ENCODE measurements at places on chromosomes 12 and 14.
A peak's percentile ranks its signal among the peaks of the same experiment; 100 is the strongest.

- no peak for DNase-seq
Observed at GRCh38 chr12:6526766-6527525, 7.4 kb upstream of the GAPDH start.

- no peak for DNase-seq
Observed at GRCh38 chr12:121688966-121689365, 19.5 kb upstream of the MORN3 start.

DNA sequence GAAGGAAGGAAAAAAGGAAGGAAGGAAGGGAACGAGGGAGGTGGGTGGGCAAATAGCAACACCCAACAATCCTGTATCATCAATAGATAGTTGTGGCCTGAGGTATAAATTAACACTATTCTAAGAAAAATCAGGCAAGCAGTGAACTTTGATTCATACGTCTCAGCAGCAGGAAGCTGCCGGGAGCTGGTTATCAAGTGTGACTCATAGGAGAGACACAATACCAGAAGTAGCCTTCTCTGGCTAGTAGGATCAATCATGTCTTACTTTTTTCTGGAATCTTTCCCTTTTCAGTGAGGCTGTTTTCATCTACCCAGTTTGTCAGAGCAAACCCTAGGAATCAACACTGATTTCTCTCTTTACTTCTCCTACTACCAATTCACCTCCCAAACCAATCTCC is 780.5 kb downstream of the NRXN3 start:
- DNase-seq: peak; percentile 56

DNA sequence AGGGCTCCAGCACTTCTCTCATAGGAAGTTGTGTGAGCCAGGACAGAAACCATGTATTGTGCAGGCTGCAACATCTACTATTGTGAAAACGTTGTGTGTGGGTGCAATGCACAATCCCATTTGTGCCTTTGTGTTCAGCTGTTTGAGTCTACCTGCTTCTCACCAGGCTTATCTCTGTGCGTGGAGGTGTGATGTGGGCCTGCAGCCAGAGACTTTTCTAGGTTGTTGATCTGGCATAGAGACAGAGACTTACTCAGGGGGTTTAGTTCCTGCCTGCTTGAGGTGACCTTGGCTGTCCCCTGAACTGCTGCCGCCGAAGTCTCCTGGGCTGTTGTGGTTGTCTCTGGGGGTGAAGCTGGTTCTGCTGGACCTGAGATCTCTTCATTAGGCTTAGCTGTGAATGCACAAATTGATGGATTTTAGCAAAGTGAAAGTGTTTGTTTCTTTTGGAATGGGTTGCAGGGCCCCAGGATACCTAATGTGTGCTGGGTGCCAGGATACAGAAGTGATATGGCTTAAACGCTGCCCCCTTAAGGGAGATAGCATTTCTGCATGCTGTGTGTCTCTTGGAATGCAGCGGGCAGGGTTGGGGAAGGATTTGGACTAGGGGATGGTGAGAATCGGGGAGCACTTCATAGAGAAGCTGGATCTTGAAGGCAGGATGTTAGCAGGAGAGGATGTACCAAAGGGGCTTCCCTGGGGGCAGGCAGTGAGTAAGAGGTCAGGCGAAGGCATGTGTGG is 2.5 kb downstream of the LACRT start:
- no peak for DNase-seq

- no peak for DNase-seq
Observed at GRCh38 chr14:55973285-55973800, 144.9 kb upstream of the PELI2 start.

DNA sequence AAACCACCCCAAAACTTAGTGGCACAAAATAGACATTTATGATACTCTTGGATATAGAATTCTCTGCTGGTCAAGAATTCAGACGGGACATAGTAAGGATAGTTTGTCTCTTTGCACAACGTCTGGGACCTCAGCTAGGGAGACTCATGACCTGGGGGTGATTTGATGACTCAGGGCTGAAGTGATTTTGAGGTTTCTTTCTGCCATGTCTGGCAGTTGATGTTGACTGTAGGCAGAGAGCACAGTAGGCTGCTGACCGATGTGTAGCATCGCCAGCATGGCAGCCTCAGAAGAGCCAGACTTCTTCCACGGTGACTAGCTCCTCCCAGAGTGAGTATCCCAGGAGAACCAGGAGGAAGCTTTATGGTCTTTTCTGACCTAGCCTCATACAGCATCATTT is 88.9 kb upstream of the FRMD6 start:
- peak; percentile 61 for DNase-seq

DNA sequence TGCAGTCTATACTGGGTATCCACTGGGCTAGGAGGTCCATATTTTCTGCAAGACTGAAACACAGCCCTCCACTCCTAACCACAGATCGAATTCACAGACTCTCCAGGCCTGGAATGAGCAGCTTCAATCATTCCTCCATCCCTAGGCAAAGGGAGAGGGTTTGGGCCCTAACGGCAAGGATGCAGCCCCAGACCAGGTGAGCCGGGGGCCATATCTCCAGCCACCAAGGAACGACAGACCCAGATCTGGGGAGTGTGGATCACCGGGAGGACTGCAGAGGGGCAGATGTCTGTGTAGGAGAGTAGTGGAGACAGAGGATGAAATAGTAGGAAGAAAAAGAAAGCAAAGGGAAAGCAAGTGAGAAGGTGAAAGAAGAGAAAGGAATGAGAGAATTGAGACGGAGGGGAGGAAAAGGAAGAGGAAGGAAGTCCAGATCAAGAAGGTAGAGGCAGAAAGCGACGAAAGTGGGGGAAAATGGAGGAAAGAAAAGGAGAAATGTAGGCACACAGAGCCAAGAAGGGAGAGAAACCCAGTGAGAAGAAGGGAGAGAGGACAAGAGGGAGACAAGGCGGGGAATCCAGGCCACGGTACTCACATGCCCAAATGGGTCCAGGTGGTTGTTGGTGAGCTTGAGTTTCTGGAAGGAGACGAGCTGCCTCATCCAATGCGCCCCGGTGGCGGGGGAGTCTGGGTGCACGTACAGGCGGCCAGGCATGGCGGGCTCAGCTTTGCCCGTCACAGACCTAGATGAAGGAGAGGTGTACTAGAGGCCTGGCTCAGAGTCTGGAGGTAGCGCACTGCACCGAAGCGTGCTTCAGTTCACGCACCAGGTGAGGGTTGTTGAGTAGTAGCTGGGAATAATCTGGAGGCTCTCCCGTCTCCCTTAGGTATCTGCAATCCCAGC is 7.7 kb downstream of the TBX5 start:
- DNase-seq: no peak

DNA sequence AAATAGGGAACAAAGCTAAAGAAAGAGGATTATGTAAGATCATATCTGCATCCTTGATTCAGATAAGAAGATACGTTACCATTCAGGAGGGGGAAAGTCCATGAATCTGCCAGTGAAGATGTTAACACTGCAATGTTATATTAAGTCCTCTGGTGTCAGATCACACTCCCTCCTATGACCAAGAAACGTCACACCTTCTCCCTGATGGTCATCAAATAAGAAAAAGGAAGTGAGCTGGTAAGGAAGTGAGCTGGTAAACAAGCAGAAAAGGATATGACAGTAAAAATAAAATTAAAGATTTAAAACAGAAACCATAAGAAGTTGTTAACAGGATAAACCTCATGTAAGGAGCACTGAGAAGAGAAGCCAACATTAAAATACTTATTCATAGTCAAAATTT is 340.2 kb downstream of the SEC23A start:
- DNase-seq: no peak

DNA sequence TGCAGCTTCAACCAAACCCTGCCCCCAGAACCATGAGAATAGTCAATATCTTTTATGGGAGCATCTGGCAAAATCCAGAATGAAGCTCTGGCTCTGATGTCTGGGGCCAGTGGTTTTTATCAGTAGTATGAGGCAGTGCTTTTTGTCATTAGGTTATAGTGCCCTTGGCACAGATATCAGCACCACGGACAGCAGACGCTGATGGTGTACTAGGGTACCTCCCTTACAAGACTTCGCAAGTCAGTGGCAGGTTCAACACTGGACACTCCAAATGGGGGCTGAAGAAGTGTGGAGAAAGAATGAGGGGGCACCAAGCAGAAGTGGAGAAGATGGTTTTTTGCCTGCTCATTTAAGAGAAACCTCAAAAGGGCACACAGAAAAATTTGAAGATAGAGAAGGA is 68.2 kb upstream of the E2F7 start:
- peak; percentile 66 for DNase-seq

DNA sequence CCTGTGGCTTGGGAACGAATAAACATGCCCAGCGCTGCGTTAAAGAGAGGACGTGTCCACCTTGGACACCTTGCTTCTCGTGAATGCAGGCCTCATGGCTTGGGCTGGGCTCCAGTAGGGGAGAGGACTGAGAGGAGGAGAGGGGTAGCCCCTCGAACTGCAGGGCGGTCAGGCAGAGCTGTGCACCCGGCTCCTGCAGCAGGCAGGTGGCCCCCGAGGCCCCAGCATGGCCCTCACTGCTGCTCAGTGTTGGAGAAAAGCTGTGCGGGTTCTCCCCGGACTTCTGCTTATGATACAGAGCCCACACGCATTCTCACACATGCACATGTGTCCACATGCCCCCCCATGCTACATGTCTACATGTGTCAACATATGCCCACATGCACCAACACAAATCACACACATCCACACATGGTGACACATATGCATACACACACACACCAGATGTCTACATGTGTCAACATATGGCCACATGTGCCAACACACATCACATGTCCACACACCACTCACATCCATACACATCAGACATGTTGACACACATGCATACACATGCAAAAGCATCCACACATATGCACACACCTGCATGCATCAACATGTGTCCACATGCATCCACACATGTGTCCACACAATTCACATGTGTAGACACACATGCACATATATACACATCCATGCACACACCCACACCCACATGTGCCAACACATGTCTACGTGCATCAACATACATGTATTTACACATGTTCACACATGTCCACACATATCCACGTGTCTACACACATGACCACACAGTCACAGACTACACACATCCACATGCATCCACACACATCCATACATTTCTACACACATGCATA is 3.0 kb downstream of the ADGRD1 start:
- no peak for DNase-seq

- no peak for DNase-seq
Observed at GRCh38 chr12:89769483-89769818, 60.8 kb upstream of the ATP2B1 start.

DNA sequence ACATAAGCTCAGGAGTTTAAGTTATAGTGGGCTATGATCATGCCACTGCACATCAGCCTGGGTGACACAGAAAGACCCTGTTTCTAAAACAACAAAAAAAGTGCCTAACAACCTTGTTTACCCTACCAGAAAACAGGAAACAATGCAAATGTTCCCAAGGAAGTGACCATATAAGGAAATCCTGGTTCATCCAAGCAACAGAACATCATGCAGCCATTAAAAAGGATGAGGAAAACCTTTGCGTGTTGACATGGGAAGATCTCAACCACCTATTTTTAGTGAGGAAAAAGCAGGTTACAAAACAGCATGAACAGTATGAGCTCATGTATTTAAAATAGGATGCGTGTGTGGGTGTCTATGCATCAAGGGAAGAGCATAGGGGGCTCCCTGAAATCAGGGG is 13.7 kb downstream of the HRK start:
- DNase-seq: no peak

DNA sequence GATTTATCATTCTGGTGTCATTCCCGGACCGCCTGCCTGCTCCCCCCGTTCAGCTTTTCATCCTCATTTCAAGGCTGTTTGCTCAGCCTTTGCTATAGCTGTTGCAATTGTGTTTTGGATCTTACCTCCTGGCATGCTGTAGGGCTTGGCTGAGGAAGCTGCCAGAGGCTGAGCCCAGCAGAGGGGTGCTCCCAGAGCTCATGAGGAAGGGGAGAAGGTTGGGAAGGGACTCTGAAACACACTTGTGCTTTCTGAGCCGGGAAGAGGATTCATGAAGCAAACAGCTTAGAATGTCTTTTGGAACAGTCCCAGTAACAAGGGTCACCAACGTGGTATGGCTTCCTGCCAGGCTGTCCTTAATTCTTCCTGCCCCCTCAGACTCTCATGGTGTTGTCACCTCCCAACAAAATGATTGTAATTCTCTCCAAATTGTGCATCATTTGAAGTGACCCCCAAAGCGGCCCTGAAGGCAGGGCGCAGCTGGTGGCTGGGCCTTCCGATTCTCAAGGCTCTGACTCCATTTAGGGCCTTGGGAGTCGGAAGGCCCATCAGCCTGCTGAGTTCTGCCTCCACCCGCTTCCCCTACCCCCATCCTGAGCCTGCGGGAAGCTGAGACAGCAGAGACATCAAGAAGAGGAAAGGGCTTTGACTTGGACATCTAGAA is 111.9 kb upstream of the ARHGAP5 start:
- no peak for DNase-seq

GRCh38 chr14:61437381-61437780 is 116.0 kb downstream of the PRKCH start:
- no peak for DNase-seq

DNA sequence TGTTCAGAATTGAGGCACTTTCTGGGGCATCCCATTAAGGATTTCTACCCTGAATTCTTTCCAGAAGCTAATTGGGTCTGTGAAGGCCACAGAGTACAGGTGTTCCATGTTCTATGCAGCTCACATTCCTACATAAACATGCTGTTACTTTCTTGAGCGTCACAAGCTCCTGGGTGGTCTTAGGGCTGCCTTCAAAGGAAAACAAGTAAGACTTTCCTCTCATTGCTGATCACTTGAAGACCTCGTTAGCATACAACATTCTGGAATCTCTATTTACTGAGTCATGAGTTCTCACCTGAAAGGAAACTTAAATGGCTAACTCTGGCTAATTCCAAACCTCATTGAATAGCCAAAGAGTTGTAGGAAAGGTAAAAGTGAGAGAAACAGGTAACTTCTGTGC is 63.0 kb upstream of the HMGA2 start:
- DNase-seq: no peak

DNA sequence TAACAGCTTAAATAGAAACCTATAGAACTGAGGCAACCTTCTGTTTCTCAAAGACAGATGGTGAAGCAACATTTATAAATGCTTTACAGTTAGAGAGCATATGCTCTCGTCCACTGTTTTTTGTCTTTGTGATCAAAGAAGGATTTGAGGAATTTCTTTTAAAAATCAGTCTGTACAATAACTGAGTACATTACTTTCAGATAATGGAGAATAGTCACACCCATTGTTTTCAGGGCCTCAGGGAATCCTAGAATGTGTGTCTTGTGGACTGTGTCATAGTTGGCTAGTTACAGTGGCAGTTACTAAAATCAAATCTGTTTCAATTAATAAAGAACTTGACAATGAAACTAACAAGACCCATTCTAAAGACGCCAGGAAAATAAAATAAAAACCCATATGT is 107.9 kb downstream of the PRKCH start:
- no peak for DNase-seq

DNA sequence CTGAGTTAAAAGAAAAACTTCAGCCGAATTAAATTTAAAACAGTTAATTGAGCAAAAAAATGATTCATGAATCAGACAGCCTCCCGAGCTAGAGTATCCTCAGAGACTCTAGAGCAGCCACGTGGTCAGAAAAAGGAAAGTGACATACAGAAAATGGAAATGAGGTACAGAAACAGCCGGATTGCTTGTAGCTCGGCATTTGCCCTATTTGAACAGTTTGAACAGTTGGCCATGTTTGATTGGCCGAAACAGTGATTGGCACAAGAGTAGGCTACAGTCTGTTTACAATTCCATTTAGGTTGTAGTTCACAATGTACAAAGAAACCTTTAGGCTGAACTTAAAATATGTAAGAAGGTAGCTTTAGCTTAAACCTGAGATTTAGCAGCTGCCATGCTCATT is 12.9 kb upstream of the OXA1L start:
- no peak for DNase-seq

GRCh38 chr14:83912032-83912642 is 1617.8 kb upstream of the FLRT2 start:
- no peak for DNase-seq
